ENCODE measurements at places on chromosomes 13 and 19.

DNA sequence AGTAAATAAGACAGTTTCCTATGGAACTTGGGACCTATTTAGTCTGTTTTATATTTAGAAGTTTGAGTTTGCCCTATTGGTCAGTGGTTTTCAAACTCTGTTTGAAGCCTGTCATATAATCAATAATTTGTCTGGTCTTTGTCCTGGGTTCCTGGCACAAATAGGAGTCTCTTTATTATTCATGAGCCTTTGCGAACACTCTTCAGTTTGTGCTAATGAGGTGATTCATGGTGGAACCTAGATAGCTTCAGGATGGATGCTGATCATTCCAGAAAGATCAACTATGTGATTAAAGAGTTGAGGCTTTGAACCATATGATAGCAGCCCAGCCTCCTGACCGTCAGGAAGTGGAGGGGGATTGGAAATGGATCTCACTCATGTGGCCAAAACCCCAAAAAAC is 10.0 kb upstream of the VWA8 start:
- no peak for DNase-seq

- DNase-seq = peak; percentile 26
These were observed 155.5 kb downstream of the TBC1D4 start for GRCh38 chr13:75326173-75327134.

- DNase-seq = no peak
These were observed 250.9 kb downstream of the LIG4 start for GRCh38 chr13:107964395-107964794.

DNA sequence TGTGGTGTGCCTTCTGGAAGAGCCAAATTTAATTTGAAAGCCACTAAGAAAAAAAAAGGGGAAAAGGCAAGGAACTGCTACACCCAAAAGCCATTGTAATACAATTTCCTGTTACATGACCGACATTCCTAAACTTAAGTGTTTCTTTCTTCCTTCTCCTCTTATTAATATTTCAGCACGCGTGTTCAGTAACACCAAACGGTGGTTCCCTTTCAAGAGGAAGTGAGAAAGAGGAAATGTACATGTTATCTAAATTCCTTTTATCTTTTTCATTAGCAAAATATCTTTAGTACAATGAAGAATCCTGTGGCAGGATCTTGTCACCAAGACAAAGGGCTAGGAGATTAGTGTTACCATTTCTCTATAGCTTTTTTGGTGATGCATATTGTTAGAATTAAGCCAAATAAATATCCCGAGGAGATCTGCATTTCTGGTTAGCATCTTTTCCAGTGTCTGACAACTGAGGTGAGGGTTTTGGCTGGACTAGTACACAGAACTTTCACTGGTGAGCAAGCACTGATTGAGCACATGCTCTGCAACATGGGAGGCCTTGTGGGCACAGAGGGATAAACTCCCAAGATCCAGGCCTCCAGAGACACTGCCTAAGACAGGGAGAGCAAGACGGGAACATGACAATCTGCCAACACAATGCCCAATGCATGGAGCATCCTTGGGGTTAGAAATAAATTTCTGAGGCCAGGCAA is 22.1 kb downstream of the LATS2 start:
- DNase-seq = no peak

- DNase-seq = peak; percentile 80
These were observed 6.9 kb upstream of the ATF5 start for GRCh38 chr19:49921871-49922795.

GRCh38 chr13:79725841-79726240 is 244.9 kb downstream of the NDFIP2 start:
- no peak for DNase-seq

GRCh38 chr19:30446850-30447552 is 74.8 kb downstream of the ZNF536 start:
- DNase-seq = peak; percentile 74

DNA sequence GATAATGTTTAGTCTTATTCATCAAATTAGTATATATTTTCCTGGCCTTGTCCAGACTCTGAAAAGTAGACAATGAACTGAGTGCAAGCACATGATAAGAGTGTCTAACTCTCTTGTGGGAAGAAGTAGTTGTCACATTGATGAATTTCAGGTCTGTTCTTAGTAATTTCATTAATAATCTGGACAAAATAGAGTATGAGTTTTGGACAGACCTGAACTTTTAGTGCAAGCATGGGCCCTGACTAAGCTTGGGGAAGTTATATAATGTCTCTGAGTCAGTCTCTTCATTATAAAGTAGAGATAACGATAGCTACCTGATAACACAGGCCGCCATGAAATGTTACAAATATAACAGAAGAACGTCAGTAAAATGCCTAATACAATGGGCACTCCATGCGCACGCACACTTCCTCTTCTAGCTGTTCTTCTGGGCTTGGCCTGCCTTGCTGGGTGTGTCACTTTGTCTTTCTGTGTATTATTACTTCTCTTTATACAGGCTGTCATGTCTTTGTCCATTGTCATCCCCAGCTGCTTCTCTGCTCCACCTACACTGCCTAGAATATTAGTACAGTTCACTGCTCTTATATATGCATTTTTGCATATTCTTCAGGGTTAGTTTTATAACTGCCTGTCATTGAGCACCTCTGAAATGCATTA is 129.1 kb upstream of the HTR2A start:
- no peak for DNase-seq

- DNase-seq = no peak
These were observed 4.6 kb downstream of the STK11 start for GRCh38 chr19:1210227-1210538.

DNA sequence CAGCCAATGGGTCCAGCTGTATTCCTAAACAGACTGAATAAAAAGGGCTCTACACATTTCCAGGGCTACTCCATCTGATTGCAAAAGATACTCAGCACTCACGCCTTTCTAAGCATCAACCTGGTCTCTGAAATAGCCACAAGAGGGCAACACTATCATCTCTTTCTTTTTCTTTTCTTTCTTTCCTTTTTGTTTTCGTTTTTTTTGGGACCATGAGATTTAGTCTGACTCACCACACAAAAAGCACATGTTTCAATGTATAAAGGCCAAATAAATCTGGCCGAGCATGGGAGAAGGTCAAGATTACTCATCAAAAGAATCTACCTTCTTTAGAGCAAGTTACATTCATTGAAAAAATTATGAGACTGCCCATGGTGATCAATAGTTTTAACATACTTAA is 805.6 kb upstream of the ARGLU1 start:
- no peak for DNase-seq

DNA sequence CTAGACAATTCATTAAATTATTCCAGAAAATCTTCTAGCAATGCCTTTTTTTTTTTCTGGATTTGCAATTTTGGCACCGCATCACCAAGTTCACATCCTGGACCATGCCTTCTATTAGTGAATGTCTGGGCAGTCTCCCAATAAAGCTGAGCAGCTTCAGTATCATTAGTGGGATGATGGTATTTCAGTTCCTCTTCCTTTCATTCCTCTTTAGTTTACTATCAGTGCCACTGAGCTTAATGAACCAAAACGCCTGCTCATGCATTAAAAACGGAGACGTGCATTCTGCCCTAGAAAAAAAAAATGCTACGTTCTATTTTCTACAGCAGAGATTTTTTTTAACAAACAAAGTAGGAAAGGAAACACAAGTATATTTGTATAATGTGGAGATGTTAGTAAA is 343.0 kb downstream of the PCDH9 start:
- no peak for DNase-seq

DNA sequence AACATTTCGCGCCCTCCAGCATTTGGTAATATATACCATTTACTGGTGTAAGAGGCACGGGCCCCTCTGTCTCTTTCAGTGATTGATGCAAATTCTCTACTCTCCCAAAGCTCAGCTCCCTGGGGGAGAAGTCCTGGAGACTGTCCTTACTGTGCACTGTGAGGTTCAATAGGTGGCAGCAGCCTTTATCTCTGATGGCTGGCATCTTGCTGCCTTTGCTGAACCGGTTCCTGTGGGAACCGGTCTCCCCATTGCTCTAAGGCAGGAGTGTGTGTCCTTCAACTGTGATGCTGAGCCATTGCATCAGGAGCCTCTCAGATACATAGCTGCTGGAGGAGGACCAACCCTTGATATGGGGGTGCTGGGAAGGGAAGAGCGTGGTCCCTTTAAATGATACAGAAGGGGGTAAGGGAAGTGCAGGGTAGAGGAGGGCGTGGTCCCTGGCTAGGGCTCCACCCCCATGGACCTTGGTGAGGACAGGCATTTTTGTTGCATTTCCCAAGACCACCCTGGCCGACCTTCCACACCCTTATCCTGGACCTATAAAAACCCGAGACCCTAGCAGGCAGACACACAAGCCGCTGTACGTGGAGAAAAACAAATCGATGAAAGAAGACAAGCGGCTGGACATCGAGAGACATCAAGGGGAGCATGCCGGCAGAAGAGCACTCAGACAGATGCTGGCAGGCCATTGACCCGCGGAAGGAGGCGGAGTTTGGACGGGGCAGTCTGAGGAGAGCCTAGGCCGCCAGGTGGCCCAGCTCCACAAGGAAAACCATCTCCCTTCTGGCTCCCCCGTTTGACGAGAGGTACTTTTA is 41.1 kb upstream of the GTF3A start:
- no peak for DNase-seq

DNA sequence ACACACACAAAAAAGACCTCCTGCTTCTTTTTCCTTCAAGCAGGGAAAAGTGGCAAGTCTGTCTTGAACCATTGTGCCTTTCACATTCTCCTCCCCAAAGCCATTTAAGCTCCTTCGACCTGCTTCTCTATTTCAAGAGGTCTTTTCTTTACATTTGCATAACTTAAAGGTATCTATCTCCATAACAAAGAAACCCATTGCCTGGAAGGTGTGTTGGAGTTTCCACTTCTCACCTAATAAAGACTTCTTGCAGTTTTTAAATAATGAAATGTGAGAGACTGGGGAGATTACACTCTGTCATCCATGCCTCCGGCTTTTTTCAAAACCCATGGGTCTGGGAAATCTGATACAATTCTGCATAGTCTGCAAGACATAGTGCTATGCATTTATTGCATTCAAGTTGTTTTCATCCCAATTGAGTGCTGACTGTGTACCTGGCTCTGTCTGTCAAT is 41.8 kb upstream of the NBEA start:
- no peak for DNase-seq

DNA sequence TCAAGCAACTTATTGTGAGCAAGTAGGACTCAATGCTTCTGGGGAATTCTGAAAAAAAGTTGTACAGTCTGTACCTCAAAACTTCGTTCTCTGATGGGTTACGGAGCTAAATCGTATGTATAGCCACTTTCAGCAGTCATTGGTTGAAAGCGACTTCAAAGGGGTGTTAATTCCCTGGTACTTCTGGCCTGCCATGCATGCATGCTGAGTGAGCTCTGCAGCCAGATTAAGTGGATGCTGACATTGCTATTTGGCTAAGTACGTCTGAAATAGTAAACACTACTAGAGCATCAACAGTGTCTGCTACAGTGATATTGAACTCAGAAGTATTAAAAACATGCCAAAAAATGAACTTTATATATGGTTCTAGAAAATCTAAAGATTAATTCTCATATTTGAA is 1183.1 kb upstream of the PCDH20 start:
- DNase-seq = no peak

DNA sequence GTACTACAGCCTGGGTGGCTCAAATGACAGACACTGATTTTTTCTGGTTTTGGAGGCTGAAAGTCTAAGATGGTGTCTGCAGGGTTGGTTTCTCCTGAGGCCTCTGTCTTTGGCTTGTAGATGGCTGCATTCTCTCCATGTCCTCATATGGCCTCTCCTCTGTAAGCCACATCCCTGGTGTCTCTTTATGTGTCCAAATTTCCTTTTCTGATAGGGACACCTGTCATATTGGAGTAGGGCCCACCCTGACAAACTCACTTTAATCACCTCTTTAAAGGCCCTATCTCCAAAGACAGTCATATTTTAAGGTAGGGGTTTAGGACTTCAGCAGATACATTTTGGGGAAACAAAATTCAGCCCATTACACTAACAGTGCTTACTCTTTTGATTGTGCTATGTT is 32.0 kb upstream of the WASF3 start:
- DNase-seq = no peak

DNA sequence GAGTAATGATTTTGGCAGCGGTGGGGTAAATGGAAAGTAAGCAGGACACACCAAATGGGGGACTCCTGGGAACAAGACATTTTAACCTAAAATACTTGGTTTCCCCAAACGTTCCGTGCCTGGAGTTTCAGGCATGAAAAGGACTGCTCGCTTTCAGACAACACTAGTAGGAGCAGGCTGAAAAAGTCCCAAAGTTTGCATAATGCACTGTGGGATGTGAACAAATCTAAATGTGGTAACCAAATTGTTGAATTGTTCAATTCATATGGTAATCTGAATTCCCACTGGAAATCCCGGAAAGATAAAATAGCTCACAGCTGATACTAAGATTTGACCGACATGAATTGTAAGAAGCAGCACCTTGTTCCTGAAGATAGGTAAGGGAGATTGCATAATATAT is 467.2 kb upstream of the ARGLU1 start:
- DNase-seq = no peak

- DNase-seq = peak; percentile 85
These were observed 32.6 kb downstream of the RUBCNL start for GRCh38 chr13:46354156-46355087.

- peak; percentile 27 for DNase-seq
These were observed 1339.4 kb downstream of the EFNB2 start for GRCh38 chr13:105196052-105196451.

- DNase-seq = no peak
These were observed 52.0 kb downstream of the DCT start for GRCh38 chr13:94427313-94427953.

GRCh38 chr13:102536695-102537485 is 59.9 kb upstream of the TPP2 start:
- DNase-seq = no peak

DNA sequence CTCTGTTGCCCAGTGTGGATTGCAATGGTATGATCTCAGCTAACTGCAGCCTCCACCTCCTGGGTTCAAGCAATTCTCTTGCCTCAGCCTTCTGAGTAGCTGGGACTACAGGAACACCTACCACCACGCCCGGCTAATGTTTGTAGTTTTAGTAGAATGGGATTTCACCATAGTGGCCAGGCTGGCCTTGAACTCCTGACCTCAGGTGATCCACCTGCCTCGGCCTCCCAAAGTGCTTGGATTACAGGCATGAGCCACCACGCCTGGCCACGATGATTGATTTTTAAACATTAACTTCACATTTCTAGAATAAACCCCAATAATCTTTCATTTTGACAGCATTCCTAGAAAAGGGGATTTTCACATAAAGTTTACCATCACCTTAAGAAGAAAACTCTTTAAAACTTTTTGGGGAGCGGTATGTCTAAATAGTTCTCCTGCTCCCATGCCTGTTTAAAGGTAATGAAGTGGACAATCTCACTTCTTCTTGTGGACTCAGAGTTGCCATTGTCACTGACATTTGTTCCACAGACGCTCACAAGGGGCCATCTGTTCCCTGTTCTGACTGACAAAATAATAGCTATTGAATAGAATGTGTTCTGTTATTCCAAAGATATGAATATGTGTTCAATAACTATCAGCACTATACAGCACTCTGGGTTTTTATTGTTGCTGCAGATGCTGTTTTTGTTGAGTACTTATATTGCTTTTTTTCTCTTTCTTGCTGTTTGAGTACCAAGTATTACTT is 66.1 kb upstream of the C1QTNF9B start:
- DNase-seq = no peak

- no peak for DNase-seq
These were observed 41.0 kb upstream of the TMTC4 start for GRCh38 chr13:100715604-100716003.

GRCh38 chr19:43553656-43554055 is 20.7 kb downstream of the ZNF575 start:
- DNase-seq = no peak
